ENCODE measurements at places on chromosomes 5 and 9.

DNA sequence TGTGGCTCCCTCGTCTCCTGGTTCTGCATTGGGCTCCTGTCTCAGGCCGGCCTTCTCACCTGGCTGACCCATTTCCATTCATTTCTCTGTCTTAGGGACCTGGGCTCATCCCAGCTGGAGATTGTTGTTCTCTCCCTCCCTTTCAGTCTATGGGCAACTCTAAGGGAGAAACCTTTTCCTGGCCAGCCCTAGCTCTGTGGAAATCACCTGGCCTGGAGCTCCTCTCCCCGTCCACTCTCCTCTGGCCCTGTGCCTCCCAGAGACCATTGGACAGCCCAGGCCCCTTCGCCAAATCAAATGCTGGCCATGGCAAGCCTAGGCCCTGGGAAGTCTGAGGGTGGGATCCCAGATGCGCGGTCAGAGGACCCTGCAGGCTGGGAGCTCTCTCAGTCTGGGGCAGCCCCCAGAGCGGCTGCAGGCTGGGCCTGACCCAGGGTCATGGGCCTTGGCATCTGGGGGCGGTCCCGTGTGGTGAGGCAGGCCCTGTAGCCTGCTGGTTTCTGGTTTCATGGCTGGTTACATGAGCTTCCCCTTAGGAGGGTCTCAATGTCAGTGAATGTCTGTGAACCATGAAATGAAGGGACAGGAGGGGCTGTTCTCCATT, 253.5 kb downstream of the AOPEP start:
- ATAC-seq = no peak

DNA sequence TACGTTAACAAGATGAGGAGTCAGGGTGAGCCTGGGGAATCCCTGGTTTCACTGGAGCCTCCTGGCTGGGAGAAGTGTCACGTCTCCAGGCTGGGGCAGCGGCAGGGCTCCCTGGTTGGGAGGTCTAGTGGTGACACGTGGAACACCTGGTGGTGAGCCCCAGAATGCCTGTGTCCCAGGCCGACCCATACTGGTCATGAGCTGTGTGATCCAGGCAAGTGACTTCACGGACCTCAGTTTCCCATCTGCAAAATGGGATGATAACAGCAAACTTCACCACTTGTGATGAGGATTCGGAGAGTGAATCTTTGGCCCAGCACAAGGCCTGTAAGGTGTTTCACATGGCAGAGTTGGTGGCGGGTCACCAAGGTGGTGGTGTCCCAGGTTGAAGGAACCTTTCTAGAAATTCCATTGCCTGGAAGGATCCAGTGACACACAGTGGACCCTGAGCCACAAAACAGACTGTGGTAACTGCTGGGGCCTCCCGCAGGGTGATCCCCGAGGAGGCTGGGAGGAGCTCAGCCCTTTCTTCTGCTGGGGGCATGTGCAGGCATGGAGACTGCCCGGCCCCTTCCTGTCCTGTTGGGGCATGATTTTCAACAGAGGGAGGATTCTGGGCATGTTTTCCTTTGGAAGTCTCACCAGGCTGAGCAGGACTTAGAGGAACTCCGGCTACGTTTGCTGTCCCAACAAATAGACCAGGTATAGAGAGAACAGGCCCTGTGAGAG, 153.9 kb upstream of the IER5L start:
- no peak for ATAC-seq

GRCh38 chr9:134662143-134662876, 20.7 kb downstream of the COL5A1 start:
- no peak for ATAC-seq

- ATAC-seq = no peak
Measured at GRCh38 chr9:125756518-125756917, 9.3 kb downstream of the PBX3 start.

DNA sequence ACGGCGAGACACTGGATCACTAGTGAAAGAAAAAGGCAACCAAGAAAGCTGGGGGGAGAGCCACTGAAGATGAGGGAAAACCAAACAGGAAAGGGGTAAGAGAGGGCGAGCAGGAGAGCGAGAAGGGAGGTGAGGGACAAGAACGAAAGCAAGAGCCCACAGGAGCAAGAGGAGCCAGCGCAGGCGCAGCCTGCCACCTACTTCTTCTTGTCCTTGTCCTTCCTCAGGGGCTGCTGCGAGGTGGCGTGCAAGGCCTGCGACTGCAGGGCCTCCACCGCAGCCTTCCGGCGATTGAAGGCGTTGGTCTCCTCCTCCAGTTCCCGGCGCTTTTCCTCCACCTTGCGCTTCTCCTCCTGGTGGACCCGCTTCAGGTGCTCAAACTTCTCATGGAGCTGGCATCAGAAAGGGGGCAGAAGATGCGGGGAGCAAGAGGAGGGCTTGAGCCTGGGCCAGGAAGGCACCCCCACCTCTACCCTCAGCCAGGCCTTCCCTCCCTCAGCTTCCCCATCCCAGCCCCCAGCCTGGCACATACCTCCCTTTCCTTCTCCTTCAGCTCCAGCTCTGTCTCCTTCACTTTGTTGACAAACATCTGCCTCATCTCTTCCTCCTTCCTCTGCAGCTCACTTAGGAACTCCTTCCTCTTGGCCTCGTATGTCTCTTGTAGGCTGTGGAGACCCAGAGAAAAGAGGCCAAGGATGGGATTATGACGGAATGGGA, 13.5 kb downstream of the CCNI2 start:
- no peak for ATAC-seq

GRCh38 chr5:172758834-172759149, 12.2 kb downstream of the DUSP1 start:
- no peak for ATAC-seq

GRCh38 chr5:125185740-125186139, 439.3 kb upstream of the ZNF608 start:
- no peak for ATAC-seq

- no peak for ATAC-seq
Measured at GRCh38 chr9:4095484-4095883, 204.4 kb downstream of the GLIS3 start.

Data from activated T-helper 17 cell treated with anti-CD3 and anti-CD28 coated beads, Interleukin-2, amount 50 U/mL, for 72 hours (primary cell).